ENCODE measurements at places on chromosomes 5 and 9.

DNA sequence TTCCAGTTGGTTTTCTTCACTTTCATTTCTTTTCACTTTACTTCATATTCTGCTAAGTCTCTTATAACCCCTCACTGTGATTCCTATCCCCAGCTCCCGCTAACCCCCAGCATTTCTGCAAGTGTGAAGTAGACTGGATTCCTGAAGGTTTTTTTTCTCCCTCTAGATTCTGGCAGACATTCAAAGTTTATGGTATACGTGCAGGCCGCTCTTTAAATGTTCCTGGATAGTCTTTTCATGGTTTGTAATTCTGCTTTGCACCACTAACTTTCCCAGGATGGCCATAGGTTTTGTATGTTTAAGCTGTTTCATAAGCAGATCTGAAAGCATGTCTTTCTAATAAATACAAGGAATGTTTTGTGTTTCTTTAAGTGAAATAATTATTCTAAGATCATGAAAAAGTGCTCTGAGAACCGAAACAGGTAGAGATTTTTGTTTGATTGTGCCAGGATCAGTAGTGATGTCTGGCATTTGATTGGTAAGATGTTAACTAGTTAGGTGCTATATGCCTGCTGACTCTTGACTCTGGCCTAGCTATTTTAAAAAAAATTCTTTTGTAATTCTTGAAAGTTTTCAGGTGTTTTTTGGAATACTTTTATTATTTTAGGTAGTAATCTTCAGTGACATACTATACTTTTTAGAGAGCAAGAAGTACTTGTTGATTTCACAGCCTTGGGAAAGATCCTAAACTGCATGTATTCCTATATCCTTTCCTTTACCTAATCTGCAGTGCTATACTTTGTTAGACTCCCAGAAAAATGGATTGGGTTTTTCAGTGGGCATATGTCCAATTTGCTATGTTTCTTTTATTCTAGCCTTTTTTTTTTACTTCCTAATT is 29.7 kb downstream of the CNOT6 start:
- no peak for DNase-seq

DNA sequence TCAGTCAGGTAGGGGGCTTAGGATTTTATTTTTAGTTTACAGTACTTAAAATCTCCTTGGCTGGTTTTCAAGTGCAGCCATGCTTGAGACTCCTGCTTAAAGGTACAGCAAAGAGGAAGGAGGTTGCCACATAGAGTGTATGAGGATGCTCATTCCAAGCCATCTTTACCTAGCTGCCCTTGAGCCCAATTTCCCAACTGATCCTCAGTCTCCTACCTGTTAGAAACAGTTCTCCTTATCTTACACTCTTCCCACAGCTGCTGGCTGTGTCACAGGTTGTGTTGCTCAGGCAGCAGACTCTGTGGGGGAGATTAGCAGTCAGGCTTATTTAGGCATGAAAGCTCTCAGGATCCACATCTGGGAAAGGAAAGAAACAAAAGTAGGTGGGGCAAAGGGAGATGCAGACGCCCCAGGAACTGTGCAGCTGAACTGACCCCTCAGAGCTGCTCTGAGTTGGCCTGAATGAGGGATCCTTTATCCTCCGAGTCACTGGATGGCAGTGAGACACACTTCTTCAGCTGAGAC is 95.1 kb downstream of the NMUR2 start:
- no peak for DNase-seq

DNA sequence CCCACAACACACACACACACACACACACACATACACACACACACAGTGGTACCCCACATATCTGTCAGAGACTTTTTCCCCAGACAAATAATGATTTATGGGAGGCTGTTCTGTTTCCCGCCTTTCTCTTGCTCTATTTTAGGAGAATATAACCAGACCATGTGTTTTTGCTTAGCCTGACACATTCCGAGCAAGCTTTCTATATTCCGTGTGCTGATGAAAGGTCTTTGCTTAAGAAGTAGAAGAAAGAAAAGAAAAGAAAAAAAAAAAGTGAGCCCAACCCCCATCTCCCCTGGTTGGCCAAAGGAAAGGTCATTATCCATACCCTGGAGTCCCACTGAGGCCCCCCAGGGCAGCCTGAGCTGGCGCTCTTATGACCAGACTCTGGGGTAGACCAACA is 338.6 kb downstream of the SLIT3 start:
- no peak for DNase-seq

DNA sequence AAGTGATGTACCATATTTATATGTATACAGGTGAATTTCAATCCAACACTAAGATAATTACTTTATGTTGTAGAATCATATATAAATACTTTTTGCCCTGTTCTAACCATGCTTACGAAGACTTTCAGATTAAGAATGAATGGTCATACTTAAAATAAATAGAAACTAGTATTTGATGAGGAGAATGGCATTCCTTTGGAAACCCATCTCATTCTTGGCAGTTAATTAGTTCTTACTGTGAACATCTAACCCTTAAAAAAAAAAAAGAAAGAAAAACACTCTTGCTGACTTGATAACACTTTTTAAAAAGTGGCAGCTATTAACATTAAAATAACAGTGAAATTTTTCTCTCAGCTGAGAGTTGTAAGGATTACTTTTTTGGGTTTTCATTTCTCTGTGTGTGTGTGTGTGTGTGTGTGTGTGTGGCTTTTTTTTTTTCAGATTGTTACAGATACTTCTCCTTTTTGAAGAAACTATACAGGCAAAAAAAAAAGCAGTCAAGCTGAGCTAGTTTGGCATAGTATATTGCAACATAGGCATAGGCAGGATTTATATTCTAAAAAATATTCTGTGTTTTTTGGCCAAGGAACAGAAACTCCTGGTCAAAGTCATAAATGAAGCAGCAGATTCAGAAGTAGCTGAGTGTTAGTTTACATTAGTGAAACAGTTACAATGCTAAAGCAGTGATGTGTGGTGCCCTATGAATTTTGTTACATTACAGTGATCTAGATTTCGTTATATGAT is 163.5 kb downstream of the CD180 start:
- DNase-seq = no peak

DNA sequence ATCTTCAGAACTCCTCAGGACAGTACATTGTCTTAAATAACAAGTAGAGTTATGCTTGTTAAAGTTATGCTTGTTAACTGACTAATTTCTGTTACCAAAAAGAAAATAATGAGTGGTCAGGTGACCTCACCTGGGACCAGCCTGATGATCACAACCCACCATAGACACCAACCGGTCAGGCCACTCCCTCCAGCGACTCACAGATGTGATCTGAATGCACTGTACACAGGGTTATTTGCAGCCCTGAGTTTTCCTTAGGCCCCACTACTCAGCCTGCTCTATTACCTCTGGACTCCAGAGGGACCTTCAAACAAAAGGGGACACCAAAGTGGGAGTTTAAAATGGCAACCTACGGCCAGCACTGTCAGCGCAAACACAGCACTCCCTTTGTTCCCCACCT is 55.3 kb downstream of the ARSB start:
- no peak for DNase-seq
